ENCODE measurements at places on chromosomes 7 and 10.

GRCh38 chr7:143519411-143520131, 41.9 kb downstream of the TAS2R41 start:
- no peak for DNase-seq

DNA sequence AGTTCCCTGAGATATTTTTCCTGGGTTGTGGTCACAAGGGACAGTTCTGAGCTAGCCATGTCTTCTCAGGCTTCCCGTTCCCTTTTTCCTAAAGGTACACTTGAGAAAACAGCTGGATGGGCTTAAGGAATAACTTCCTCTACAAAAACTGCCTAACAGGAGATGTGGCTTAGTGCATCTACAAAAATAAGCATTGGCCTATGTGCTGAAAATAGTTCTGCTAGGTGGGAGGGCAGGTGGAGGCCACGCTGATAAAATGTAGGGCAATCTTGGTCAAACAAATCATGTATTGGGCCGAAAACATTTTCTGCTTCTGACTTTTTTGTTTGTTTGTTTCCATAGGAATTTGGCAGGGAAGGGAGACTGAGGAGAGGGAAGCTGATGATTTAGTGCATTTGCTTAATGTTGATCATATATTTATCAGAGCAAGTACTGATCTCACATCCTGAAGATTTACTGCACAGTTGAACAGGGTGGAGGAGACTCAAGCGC, 409.4 kb upstream of the FZD8 start:
- DNase-seq: no peak

DNA sequence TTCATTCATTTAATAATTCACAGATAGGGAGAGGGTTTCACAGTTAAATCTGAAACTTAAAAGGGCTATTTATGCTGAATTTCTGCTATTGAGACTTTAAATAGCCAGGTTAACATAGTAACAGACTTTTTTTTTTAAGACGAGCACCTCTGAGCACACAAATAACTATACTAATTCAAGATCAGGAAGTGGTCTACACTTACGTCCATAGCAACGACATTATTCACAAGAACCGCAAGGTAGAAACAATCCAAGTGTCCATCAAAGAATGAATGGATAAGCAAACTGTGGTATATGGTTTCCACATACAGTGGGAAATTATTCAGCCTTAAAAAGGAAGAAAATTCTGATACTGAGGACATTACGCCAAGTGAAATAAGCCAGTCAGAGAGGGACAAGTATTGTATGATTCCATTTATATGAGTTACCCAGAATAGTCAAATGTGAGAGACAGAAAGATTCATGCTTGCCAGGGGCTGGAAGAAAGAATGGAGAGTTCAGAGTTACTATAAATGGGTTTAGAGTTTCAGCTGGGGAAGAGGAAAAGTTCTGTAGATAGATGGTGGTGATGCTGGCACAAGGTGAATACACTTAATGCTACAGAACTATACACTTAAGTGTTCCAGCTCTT, 140.3 kb upstream of the LAMB4 start:
- no peak for DNase-seq

GRCh38 chr10:58291538-58292174, 22.7 kb downstream of the CISD1 start:
- peak; percentile 15 for DNase-seq

- DNase-seq: no peak
Measured at GRCh38 chr7:157684157-157684908, 347.5 kb downstream of the DNAJB6 start.

GRCh38 chr7:106747804-106748203, 86.8 kb upstream of the CCDC71L start:
- DNase-seq: no peak

- no peak for DNase-seq
Measured at GRCh38 chr7:5423306-5423975, at the start of gene TNRC18. Gene TNRC18 (minus strand): TSS chr7:5423834. CDS start chr7:5421246, 2,588 bp downstream.

DNA sequence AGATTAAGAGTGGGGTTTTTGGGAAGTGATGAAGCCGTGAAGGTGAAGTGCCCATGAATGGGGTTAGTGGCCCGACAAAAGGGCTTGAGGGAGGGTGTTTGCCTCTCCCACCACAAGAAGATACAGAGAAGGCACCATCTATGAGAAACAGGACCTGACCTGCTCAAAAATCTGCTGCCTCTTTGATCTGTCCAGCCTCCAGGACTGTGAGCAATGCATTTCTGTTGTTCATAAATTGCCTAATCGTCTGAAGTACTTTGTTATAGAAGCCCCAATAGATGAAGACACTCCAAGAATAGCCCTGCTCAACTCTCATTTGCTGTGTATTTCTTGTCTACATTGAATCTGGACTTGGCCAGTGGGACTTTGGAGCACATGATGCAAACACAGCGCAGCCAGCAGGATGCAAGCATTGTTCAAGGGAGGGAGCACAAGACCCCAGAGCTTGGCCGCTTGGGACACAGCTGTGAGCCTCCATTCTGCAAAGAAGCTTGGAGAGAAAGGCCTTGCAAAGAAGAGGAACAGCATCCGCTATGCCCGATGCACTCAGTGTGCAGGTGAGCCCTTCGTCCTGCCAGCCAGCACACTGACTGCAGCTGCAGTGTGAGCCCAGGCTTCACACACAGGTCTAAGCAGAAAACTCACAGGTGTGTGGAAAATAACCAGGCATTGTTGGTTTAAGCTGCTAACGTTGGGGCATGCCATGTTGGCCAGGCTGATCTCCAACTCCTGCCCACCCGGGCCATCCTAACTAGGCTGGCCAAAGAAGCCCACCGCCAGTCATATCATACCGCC, 73.2 kb upstream of the KLF6 start:
- DNase-seq: no peak

GRCh38 chr7:141874787-141875186, 33.5 kb upstream of the PRSS37 start:
- peak; percentile 25 for DNase-seq

DNA sequence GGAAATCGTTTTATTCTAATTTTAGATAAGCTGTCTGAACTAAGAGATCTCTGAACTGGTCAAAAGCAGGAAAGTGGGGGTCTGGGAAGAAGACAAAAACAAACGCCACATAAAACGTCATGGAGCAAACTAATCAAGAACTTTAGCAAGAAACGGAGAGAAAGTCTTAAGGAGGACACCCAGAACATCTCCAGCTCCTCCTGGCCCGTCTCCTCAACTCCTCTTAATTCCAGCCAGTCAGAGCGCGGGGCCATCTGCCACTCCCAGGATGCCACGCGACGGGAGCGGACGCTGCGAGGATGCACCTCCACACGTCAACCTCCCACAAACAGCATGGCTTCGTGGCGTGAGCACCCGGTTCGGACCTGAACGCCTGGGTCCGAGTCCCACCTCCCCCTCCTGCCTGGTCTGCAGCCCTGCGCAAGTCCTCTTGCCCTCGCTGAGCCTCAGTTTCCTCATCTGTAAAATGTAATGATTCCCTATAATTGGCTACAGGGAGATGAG, 598 bp downstream of the MMS19 start:
- DNase-seq: peak; percentile 59

DNA sequence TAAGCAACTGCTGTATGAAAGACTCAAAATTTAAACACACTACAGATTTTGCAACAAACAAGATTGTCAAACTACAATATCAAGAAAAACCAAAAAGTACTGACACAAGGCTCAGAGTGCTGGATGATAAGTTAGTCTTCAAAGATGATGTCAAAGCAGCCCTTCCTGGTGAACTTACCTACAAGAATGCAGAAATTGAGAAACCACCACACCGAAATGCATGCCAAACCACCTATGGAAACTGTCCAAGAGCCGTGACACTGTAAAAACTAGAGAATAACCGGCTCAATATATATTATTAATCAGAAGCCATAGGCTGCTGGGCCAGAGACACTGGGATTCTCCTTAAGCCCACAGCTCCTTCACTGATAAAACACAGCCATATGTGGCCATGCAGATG, 25.3 kb downstream of the DENND11 start:
- no peak for DNase-seq

GRCh38 chr10:6579904-6580278, at the start of gene PRKCQ:
Gene PRKCQ (minus strand): TSS chr10:6580276. CDS start chr10:6515135, 65,141 bp downstream.
- DNase-seq: no peak

- no peak for DNase-seq
Measured at GRCh38 chr10:122293156-122293960, 22.3 kb downstream of the BTBD16 start.

- DNase-seq: no peak
Measured at GRCh38 chr10:114604357-114605130, 53.5 kb downstream of the ABLIM1 start.

- no peak for DNase-seq
Measured at GRCh38 chr10:55550236-55550635, 749.2 kb upstream of the PCDH15 start.

- DNase-seq: no peak
Measured at GRCh38 chr7:69773535-69774225, 175.4 kb downstream of the AUTS2 start.

- DNase-seq: no peak
Measured at GRCh38 chr10:34078745-34079470, 736.2 kb downstream of the PARD3 start.

- DNase-seq: no peak
Measured at GRCh38 chr10:17061418-17061817, 68.2 kb downstream of the CUBN start.

- DNase-seq: no peak
Measured at GRCh38 chr7:21916629-21917028, 29.1 kb downstream of the CDCA7L start.

DNA sequence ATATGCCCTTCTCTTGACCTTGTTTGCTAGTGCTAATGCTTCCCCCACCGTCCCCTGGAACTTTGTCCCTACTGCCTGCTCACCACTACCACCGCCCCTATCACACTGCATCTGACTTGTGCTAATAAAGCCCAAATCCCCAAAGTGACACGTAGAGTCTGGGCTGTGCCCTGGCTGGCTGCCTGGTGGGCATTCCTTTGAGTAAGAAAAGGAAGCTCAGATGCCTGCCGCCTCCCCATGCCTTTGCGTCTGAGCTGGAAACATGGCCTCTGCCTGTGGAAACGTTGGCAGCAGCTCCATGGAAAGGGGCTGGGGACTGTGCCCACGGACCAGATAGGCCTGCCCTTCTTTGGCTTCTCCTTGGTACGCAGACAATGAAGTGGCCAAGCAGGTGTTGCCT, 138.3 kb downstream of the CYP26A1 start:
- no peak for DNase-seq

DNA sequence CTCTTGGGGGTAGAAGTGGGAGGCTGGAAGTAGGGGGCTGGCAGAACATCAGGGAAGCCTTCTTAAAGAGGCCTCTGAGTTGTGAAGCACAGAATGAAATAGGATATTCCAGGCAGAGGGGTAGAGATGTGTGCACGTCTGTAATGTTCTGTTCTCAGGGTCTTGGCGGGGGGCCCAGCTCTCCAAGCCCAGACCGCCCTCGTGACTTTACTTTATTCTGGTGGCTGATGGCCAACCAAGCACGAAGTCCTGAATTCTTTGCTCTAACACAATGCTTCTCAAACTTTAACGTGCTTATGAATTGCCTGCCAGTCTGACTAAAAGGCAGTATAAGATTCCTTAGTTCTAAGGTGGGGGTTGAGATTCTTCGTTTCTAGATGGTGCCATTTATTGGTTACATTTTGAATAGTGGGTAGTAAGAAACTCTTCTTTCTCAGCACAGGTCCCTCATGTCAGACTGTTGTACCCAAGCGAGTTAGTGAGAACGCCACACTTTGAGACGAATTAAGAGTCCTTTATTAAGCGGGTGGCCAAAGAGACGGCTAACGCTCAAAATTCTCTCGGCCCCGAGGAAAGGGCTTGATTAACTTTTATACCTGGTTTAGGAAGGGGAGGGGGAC, 8.2 kb downstream of the PRXL2A start:
- DNase-seq: no peak

DNA sequence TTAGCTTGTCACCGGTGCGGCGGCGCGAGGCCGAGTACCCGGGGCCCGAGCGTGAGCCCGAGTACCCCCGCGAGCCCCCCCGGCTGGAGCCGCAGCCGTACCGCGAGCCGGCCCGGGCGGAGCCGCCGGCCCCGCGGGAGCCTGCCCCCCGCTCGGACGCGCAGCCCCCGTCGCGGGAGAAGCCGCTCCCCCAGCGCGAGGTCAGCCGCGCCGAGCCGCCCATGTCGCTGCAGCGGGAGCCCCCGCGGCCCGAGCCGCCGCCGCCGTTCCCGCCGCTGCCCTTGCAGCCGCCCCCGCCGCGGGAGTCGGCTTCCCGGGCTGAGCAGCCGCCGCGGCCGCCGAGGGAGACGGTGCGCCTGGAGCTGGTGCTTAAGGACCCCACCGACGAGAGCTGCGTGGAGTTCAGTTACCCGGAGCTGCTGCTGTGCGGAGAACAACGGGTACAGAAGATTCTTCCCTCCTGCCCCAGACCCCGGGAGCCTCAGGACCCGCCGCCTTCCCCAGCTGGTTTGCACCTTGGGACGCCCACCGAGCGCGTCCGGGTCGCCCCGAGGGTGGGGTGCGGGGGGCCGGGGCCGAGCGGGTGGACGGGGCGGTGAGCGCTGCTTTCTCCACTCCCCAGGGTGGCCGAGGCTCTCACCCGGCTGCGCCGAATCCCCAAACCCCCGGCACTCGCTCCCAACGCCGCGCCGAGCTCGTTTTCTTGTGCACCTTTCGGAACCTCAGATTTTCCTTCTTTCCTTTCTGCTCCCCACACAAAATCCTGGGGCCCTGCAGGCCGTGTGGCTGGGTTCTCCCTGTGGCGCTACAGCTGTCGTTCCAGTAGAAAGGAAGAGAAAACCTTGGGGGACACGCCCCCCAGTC, 708 bp downstream of the UBN2 start:
- peak; percentile 3 for DNase-seq

- DNase-seq: no peak
Measured at GRCh38 chr7:16368885-16369284, 52.5 kb downstream of the CRPPA start.

- no peak for DNase-seq
Measured at GRCh38 chr7:41928166-41928565, 225.3 kb upstream of the INHBA start.

- no peak for DNase-seq
Measured at GRCh38 chr10:6328699-6329423, 126.1 kb downstream of the PFKFB3 start.

- peak; percentile 32 for DNase-seq
Measured at GRCh38 chr7:135976312-135977006, 700 bp downstream of the MTPN start.

GRCh38 chr10:9299966-9300365, 1245.5 kb downstream of the GATA3 start:
- DNase-seq: no peak

DNA sequence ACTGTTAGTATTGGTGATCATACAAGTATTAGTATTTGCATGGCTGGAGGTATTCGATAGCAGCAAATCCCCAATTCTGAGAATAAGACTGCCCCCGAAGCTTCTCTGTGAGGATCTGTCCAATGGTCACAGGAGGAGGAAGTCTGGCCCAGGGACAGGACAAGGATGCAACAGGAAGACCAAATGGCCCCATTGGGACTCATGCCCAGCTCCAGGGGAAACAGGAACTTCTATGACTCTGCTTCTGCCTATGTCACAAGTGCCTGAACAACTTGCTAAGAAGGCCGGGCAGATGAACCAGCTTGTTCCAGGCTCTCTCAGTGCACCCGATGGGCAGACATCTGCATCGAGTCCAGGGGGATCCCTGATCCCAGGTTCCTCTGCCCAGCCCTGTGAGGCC, 172.0 kb upstream of the GRB10 start:
- DNase-seq: no peak

GRCh38 chr10:82874671-82875070, 999.7 kb downstream of the NRG3 start:
- DNase-seq: no peak

Data from CD4-positive, alpha-beta T cell treated with Interferon gamma for 1 hour (primary cell).